Stimulated activated CD8-positive, alpha-beta memory T cell treated with anti-CD3 and anti-CD28 coated beads, Interleukin-7, amount 100 ng/mL, for 1 hour (primary cell): ENCODE measurements at places on chromosomes 2 and 18.

DNA sequence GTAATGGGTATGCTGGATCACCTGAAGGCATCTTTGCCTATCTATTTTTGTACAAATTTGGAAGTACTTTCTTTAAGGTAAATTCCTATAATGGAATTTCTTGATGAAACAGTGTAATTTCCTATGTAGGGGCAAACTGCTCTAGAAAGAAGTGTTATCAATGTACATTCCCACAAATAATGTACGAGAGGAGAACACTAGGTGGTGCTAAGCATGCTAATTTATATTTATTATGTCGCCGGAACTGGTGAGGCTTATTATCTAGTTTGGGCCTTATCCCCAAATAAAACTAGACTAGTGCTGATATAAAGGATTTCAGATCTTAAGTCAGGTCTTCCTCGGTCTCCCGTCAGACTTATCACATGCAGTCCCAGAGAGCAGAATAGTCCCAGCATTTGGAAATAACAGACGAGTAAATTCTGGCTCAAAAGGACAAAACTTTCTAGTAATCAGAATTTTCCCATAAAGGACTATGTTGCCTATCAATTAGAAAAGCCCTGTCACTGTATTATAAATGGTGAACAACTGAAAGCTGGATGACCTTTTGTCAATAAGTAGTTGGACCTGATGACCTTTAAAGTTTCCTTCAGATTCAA is 86.9 kb upstream of the RBBP8 start:
- DNase-seq, result no peak

GRCh38 chr2:19706332-19706731 is 195.5 kb downstream of the TTC32 start:
- no peak for DNase-seq

- DNase-seq, result no peak
Measured at GRCh38 chr2:17208511-17208910, 309.7 kb downstream of the RAD51AP2 start.

- DNase-seq, result no peak
Measured at GRCh38 chr2:153509133-153509532, 30.6 kb upstream of the RPRM start.

DNA sequence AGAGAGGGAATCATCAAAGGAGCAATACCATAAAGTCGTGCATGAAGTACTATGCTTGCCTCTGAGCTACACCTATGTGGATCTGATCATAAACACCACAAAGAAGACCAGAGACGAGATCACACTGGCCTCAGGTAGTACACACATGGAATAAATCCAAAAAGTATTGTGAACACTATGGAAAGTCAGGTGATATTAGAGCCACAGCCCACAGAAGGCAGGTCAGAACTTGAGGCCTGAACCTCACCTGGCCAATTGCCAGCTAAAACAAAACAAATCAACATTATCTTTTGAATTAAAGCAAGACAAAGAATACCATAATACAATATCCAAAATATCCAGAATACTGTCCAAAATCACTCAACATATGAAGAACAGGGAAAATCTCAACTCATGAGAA is 371.1 kb downstream of the NCKAP5 start:
- no peak for DNase-seq

- DNase-seq, result no peak
Measured at GRCh38 chr2:11123001-11123809, 32.1 kb upstream of the SLC66A3 start.

DNA sequence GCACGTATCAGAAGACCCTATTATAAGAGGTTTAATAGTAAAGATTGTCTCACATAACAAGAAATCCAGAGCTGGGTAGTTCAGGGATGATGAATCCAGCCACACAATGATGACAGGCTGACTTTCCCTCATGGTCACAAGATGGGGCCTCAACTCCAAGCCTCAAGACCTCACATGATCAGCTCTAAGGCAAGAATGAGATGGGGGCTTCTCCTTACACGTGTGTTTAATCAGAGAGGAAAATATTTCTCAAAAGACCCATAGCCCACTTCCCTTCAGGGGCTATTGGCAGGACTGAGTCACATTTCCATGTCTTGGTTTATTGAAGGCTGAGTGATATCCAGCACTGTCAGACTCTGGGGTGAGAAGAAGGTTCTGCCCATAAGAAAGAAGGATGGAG is 100.2 kb upstream of the FOSL2 start:
- DNase-seq, result no peak

DNA sequence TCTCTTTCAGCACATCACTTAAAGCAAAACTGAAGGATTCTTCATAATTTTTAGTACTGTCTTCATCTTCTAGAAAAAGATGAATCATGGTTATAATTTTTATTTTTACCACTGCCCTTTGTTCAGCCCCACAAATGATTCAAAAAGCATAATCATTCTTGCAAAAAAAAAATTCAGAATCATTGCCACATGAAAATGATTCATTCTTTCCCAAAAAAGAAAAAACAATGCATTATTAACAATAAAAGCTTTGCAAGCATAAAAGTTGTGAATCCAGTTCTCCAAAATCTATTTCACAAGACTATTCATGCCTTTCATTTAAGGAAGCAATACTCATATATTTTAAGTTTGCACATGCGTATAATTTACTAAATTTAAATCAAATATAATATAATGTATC is 204.8 kb downstream of the RBM43 start:
- no peak for DNase-seq

GRCh38 chr18:48948112-48949049 is 2.4 kb downstream of the SMAD7 start:
- no peak for DNase-seq

DNA sequence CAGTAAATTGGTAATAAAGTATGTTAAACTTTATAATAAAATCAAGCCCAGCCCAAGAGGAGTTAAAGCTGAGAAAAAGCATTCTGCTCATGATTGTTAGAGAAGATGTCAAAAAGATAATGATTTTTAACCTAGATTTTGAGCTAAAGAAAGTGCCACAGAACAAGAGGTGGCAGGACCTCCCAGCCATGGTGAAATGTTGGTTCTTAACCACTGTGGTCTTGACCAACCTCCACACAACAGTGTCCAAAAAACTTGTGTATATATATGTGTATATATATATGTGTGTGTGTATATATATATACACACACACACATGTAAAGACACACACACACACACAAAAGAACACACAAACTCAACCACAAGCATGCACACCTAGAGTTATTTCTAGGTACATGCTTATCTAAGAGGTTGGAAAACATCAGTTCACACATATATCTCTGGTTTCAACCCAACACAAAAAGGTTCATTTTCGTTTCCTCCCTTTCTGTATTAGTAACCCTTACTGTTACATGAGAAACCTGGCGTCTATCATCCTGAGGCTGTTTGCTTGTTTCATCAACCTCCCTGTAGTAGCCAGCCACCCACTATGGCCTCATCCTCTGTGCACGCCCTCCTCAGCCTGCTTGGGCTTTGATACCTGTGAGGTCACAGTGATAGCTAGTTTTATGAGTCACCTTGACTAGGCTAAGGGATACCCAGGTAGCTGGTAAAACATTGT is 631.8 kb upstream of the ID2 start:
- no peak for DNase-seq

DNA sequence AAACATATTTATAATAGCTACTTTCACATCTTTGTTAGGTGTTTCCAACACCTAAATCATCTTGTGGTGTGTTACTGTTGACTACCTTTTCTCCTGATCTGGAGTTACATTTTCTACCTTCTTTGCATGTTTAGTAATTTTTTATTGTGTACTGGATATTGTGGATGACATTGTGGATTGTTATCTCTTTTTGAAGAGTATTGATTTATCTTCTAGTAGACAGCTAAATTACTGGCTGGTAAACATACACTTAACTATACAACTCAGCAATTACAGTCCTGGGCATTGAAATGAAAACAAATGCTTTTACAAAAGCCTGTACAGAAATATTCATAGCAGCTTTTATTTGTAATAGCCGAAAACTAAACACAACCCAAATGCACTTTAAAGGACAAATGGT is 150.8 kb downstream of the PTRHD1 start:
- no peak for DNase-seq

- DNase-seq, result no peak
Measured at GRCh38 chr2:165793161-165793778, 777 bp downstream of the GALNT3 start.

GRCh38 chr2:61770298-61770697 is 83.6 kb downstream of the FAM161A start:
- DNase-seq, result no peak

DNA sequence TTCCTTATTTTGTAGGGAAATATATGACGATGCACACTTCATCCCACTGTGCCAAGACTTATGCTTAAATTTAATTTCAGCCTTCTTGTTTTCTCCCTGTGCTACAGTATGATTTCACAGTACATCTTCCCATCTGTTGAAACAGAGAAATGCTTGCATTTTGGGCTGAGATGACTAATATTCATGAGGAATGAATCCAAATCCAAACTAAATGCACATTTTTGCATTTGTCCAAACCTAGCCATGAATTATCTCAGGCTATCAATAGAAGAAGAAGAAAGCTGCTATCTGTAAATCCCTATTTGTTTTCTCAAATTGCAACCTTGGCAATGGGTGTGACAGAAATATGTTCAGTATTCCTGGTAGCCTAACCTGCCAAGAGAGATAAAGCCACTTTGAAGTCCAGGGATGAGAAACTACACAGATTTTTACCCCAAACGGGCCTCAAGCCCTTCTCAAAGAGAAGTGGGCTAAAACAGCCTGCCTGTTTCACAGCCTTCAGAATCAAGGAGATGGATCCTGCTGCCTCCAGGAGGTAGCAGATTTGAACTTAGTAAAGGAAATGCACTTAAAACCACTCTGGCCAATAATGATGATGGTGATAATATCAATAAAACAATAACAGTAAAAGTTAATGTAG is 306.9 kb upstream of the NT5C1B start:
- DNase-seq, result no peak

- DNase-seq, result peak; percentile 39
Measured at GRCh38 chr18:74597034-74597661, 522 bp upstream of the ZNF407 start.

GRCh38 chr2:205681401-205682238 is 681 bp upstream of the NRP2 start:
- no peak for DNase-seq

DNA sequence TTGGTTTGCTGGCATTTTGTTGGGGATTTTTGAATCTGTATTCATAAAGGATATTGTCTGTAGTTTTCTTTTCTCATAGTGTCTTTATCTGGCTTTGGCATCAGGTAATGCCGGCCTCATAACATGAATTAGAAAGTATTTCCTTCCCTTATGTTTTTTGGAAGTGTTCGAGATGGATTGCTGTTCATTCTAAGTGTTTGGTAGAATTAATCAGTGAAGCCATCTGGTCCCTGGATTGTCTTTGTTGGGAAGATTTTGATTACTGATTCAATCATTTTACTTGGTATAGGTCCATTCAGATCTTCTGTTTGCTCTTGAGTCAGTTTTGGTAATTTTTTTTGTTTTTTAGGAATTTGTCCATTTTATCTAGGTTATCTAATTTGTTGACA is 22.3 kb downstream of the KIAA1328 start:
- no peak for DNase-seq

GRCh38 chr2:135762530-135762929 is 20.9 kb downstream of the UBXN4 start:
- no peak for DNase-seq

GRCh38 chr2:161703863-161704262 is 79.6 kb downstream of the SLC4A10 start:
- no peak for DNase-seq

- DNase-seq, result no peak
Measured at GRCh38 chr2:216590780-216591179, 42.4 kb upstream of the IGFBP2 start.

DNA sequence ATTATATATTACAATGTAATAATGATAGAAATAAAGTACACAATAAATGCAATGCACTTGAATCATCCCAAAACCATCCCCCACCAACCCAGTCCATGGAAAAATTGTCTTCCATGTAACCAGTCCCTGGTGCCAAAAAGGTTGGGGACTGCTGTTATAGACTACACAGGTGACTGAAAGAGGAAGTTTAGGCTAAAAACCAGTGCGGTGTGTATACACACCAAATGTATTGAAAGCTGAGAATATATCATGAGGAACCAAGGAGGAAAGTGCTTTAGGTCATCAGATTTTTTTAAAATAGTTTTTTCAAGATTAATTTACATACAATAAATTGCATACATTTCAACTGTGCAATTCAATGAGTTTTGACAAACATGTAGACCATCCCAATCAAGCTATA is 20.5 kb upstream of the C1D start:
- no peak for DNase-seq

GRCh38 chr18:1056404-1056803 is 151.7 kb downstream of the ADCYAP1 start:
- DNase-seq, result no peak

DNA sequence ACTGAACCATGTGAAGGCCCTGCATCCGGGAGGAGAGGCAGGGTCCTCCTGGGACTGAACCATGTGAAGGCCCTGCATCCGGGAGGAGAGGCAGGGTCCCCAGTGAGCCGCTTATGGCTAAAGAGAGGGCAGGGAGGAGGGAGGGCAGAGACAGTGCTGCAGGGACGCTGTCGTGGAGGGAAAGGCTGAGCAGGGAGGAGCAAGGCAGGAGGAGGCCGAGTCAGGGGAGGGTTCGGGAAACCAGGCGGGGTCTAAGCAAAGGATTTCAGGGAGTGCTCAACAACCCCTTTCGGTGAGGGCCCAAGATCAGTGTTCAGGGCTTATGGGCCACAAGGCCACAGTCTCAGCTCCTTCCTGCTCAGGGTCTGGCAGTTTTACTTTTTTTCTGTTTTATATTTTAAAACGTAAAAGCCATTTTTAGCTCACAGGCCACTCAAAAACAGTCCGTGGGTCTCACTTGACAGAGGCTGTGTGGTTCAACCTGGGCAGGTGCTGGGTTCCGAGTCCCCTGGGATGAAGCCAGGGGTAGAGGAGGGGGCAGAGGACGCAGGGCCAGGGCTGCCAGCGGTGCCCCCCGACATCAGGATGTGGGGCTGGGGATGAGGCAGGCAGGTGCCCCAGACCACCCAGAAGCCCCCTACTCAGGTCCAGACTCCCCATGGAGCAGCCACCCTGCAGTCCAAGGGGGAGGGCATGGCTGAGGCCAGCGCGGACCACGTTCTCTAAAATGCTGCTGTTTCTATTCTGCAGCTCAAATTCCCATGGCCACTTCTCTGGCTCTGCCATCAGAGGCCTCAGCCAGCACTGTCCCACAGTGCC is 5.2 kb downstream of the TMEM18 start:
- DNase-seq, result no peak

DNA sequence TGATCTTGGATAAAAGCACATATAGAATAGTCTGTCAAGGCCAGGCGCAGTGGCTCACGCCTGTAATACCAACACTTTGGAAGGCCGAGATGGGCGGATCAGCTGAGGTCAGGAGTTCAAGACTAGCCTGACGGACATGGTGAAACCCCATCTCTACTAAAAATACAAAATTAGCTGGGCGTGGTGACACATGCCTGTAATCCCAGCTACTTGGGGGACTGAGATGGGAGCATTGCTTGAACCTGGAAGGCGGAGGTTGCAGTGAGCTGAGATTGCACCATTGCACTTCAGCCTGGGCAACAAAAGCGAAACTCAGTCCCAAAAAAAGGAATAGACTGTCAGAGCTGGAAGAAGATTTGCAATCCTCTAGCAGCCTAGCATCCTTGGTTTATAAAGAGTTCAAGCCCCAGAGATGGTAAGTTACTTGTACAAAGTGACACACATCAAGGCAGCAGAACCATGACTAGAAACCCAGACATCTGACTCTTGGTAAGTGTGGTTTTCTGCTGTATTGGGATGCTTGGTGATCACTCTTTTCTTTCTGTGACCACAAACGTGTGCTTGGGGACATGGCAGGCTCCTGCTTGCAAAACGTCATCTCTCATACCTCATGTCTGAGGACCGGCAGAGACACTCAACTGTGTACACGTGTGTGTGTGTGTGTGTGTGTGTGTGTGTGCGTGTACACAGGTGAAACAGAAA is 69.0 kb downstream of the OSBPL6 start:
- DNase-seq, result no peak

GRCh38 chr2:174002679-174003078 is 37.5 kb upstream of the SP3 start:
- no peak for DNase-seq
